ENCODE measurements at places on chromosomes 16 and 17.

GRCh38 chr17:76918811-76919210 lies 50.6 kb downstream of the MGAT5B start:
- DNase-seq: no peak
- H3K4me3 ChIP-seq: no peak overlapping the region
- no peak overlapping the region for H3K27ac ChIP-seq
- H3K27me3 ChIP-seq: peaks cover 14% of the 10 kb centered on the region
- no peaks in the 10 kb centered on the region for H3K36me3 ChIP-seq

DNA sequence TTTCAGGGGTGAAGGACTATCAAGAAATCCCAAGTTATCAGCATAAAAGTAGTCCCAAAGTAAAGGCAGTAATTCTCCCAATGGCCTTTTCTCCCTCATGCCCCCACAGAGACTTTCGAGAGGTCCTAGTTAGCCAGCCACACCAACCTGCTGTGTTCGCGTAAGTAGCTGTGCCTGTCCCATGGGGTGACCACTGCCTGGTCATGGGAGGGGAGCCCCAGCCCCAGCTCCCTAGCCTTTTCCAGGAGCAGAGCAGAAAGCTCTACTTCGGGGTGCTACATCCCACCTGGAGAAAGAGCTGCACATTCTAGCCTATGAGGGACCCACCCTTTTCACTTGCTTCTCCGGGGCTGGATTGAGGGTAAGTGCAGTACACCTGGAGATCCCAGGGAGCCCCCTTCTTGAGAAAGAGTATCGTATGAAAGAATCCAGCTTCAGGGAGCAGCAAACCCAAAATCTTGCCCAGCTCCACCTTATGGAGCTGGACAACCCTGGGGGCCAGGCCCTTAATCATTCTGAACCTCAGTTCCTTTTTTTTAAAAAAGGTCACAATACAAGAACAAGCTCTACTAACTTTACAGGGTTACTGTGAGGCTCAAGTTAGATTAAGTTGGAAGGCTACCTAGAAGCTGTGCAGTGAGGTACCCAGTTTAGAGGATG lies 8.6 kb upstream of the SOST start:
- no peaks in the 10 kb centered on the region for H3K27me3 ChIP-seq
- peaks cover 5% of the 10 kb centered on the region for H3K4me1 ChIP-seq
- no peak overlapping the region for H3K4me3 ChIP-seq
- DNase-seq: no peak
- H3K36me3 ChIP-seq: peaks cover 5% of the 10 kb centered on the region
- no peak overlapping the region for H3K27ac ChIP-seq

GRCh38 chr17:78539781-78540180 lies 37.4 kb downstream of the DNAH17 start:
- no peak overlapping the region for H3K4me3 ChIP-seq
- H3K27ac ChIP-seq: no peak overlapping the region
- DNase-seq: no peak
- H3K36me3 ChIP-seq: no peaks in the 10 kb centered on the region
- peaks cover 15% of the 10 kb centered on the region for H3K27me3 ChIP-seq

- H3K27me3 ChIP-seq: no peaks in the 10 kb centered on the region
- no peak for DNase-seq
- peak overlapping the region; percentile 55 for H3K4me3 ChIP-seq
- peaks cover 54% of the 10 kb centered on the region for H3K4me1 ChIP-seq
- peak overlapping the region; percentile 91 for H3K27ac ChIP-seq
Observed at GRCh38 chr16:10938321-10938720, 3.9 kb downstream of the DEXI start.

DNA sequence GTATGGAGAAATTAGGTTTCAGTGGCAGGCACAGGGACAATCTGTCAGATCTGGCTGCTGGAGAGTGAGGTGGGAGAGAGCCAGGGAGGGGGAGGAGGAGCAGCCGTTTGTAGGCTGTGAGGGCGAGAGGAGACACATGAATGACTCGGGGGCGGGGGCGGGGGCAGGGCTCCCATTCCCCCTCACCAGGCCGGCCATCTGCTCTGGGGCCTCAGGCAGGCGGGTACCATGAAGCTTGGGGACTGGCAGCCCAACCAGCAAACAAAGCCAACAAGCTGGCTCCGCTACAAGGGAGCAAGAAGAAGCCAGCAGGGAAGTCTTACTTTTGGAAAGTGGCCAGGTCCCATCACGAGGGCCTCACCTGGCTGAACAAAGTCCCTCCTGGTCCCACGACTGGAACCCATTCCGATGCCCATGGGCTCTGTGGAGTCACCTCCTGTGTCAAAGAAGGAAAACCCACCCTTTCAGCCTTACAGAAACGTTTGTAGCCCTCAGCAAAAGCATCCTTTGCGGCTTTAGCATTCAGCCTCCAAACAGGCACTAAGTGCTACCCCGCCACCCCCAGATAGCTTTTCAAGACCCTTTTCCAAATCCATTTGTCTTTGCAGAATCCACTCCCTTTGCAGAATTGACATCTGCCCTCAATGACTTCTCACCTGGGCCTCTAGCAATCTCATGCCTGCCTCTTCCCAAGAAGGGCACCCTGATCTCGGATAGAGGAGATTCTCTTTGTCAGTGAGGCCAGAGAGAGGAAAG lies 9.2 kb upstream of the SSTR2 start:
- H3K36me3 ChIP-seq: no peaks in the 10 kb centered on the region
- no peak overlapping the region for H3K27ac ChIP-seq
- DNase-seq: no peak

DNA sequence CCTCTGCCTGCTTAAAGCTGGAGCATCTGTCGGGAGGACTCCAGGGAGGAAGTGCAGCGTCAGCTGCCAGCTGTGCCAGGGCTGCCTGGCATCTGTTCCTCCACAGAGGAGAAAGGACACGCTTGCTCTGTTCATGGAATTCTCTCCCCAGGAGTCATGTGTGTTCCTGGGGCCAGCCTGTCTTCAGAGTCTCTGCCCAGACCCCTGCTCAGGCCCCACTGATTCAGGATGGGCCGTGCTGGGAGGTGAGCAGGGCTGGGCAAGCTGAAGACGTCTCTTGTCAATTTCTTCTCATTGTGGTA lies 24.2 kb downstream of the CRISPLD2 start:
- H3K27me3 ChIP-seq: peaks cover 18% of the 10 kb centered on the region
- no peak for DNase-seq
- H3K36me3 ChIP-seq: no peaks in the 10 kb centered on the region
- no peaks in the 10 kb centered on the region for H3K4me1 ChIP-seq
- no peak overlapping the region for H3K4me3 ChIP-seq
- no peak overlapping the region for H3K27ac ChIP-seq
